Epithelial cell of proximal tubule (primary cell): ENCODE measurements at places on chromosomes 6 and 20. TPM values are rescaled to one million over a fixed set of nuclear protein-coding genes. Genes with fewer than 3 reads are reported as not detected.

DNA sequence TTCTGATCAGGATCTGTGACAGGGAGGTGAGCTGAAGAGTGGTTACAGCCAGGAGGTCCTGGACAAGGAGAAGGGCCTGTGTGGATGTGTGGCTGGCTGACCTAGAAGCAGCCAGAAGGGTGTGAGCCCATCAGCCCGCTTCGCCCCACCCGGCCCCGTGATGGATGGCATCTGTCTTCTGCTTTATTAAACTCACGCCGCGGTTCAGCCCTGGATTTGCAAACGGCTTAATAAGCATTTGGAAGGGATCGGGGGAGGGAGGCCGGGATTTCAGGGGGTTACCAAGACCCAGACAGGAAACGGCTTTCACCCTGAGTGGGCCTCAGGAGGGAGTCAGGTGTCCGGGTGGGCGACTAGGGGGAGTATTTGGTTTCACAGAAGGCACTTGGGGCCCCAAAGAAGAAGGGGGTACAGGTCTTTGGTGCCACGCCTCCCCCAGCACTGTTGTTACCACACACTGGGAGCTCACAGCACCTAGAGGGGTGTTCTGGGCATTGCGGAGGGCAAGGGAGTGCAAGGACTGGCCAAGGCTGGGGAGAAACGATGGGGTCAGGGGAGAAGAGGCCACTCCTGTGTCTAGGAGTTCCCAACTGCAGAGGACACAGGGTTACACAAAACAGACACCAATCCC lies 53.8 kb upstream of the FOXP4 start:
- no peak for DNase-seq

DNA sequence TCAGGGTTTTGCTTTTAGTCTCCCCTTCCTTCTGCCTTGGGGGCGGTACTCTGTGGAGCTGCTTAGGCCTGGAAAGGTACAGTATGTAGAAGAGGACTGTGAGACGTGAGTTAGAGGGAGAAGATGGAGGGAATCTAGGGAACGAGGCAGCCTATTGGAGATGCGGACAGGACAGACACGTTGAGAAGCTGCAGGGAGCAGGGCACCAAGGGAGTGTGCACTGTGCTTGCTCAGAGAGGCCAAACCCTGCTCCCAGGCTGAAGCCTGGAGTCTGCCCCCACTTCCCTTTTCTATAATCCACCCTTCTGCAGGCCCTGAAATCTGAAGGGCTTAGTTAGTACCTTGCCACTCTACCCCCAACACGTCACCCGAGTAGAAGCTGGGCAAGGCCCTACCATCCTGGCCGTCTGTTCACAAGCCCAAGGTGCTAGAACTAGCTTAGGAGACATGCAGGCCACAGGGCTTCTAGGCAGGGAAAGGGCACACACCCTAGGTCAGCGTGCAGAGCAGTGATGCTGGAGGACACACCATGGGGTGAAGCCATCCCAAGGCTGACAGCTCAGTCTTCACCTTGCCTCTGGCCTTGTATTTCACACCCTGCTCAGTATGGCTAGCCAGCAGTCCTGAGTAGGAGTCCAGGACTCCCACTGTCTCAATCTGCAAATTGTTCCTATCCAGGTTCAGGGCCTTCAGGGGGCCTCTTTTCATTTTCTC lies 6.9 kb downstream of the TP53INP2 start:
- DNase-seq: no peak

NHSL1 gene
- total RNA-seq: 3.5 and 4.0 TPM in 2 replicates

GJA10 gene
- not detected in 2 replicates for total RNA-seq

GRCh38 chr20:753136-753535 lies 15.2 kb downstream of the SLC52A3 start:
- no peak for DNase-seq
